ENCODE measurements at places on chromosomes 1 and 21. TPM values are rescaled to one million over a fixed set of nuclear protein-coding genes. Genes with fewer than 3 reads are reported as not detected.

RBP7 gene
- polyA plus RNA-seq: 21.1 TPM

PAX7 gene
- polyA plus RNA-seq: not detected

ZSWIM5 gene
- 7.6 TPM for polyA plus RNA-seq

DNA sequence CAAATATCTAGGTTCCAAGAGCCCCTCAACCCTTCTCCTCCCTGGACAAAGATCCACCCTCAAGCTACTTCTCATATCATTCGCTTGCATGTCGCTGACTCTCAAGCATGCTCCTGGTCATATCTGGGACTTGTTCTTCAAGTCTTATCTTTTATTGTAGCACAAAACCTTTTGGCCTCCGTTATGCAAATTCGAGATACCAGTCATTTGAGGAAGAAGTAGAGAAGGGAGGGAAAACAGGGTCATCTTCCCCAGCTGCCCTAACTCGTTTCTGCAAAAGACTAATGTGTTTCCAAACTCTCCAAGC is 63.8 kb upstream of the ETS2 start:
- DNase-seq: no peak

DNA sequence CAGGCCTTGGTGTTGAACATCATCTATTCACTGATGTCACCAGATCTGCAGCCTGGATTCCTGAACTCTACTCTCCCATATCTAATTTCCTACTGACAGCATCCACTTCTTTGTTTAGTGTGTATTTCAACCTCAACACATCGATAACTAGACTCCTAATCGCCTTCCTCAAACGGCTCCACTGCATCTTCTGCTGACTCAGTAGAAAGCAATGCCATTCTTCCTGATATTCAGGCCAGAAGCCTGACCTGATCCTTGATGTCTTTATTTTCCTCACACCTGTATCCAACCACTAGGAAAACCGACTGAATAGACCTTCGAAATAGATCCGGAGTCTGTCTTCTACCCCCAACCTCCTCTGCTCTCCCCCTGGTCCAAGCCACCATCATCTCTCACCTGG is 466.9 kb downstream of the PCP4 start:
- no peak for DNase-seq

DNA sequence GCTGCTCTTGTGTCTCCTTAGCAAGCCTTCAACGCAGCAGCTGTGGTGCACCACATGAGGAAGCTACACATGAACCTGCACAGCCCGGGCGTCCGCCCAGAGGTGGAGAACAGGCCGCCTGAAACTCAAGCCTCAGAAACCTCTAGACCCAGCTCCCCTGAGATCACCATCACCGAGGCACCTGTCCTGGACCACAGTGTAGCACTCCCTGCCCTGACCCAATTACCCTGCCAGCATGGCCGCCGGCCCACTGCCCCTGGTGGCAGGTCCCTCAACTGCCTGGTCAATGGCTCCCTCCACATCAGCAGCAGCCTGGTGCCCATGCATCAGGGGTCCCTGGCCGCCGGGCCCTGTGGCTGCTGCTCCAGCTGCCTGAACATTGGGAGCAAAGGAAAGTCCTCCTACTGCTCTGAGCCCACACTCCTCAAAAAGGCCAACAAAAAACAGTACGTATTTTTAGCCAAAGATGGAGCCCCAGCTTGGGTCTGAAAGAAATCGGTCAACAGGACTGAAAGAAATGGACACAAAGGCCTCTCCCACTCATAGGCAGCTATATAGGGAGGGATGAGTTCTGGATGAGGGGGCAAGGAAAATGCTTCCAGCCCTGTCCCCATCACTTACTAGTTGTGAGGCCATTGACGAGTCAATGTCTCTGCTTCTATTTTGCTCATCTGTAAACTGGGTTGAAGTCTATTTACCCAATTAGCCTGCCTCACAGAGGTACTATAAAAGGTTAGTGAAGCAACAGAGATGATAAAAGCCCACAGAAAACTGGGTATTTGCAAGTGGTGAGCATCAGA is 28.5 kb downstream of the CAMK1G start:
- no peak for DNase-seq

- no peak for DNase-seq
Measured at GRCh38 chr1:212452323-212453155, 19.8 kb downstream of the NENF start.

- DNase-seq: no peak
Measured at GRCh38 chr1:110205591-110206155, 4.4 kb upstream of the KCNC4 start.

GRCh38 chr1:223628233-223629125 is 37.0 kb downstream of the CAPN8 start:
- DNase-seq: no peak

GRCh38 chr1:180633057-180634056 is 1.5 kb downstream of the XPR1 start:
- DNase-seq: no peak

GRCh38 chr1:197152662-197153061 is 6.2 kb upstream of the ASPM start:
- DNase-seq: no peak

DNA sequence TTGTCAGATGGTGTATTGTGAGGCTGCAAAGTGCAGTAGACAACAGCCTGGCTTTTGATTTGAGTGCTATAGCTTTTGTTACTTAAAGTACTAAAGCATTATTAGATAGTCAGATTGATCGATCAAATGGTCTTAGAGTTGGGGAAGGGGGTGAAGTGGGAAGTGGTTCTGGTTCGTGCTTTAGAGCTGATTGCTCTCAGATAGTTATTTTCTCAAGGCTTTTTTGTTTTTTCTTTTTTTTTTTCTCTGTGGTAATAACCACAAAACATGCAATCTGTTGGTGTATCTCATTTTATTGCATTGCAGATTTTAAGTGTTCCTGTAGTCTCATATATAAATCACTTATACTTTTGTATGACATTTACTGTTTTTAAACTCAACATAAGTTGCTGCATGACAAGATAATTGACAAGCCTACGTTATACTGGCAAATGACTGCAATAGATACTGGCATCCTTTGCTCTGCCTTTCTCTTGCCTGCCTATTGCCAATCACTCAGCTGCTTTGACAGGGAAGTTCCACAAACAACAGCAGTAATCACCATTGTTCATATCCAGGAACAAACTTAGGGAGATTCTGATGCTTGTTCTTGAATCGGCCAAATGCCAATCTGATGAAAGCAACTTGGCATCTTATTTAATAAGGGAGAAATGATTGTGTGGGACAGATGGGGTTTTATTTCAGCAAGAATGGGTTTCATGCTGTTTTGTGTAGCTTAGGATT is 125.0 kb upstream of the B3GALT2 start:
- DNase-seq: no peak

DNA sequence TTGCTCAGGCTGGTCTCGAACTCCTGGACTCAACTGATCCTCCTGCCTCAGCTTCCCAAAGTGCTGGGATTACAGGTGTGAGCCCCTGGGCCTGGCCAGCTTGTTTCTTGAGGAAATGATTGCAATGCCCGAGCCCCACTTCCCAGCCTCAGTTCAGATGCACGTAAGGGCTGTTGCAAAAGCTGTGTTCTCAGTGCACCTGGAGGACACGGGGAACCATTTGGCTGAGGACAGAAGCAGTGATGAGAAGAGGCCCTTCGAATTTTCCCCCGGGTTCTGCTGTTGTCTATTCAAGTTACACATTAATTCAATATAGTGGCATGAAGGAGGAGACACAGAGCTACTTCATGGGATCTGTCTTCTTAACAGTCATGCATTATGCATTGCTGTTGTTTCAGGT is 78.8 kb upstream of the WDR26 start:
- DNase-seq: no peak

DNA sequence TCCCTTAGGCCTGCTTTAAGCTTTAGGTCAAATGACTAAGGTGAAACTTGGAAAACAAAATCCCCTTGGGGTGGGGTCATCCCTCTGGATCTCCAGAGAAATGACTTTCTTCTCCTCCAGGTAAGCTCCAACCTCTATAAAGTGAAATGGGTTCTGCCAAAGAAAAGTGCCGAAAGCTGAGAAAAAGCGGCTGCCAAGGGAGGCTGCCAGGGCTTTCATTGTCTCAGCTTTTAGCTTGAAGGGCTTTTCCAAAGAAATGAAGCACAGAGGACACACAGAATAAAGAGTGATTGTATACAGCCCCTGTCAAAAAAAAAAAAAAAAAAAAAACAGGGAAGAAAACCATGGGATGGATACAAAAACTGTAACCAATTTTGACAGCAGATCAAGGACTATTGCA is 126.9 kb downstream of the TGFBR3 start:
- DNase-seq: no peak

GRCh38 chr1:169924829-169925228 is 31.1 kb upstream of the SCYL3 start:
- DNase-seq: no peak

DNA sequence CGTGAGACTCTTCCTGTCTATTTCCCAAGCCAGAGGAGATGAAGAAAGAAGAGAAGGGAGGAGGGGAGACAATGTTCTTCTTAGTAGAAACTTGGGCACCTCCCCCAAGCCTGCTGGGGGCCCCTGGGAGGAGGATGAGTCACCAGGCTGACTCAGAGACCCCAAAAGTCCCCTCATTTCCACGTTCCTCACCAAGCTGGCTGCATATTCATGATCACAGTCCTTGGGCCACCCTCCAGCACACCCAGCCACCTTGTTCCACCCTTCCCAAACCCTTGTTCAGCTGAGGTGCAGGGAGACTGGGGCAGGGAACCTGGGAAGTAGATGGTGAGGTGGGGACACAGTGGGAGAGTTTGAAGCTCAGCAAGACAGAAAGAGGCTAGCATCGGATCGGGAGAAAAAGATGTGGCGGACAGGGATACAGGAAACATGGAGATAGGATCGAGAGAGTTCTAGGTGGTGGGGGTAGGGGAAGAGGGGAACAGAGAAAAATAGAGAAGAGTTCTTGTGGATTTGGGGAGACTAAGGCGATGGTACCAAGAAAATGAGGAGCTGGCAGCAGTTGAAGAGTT is 712 bp downstream of the RAB13 start:
- DNase-seq: no peak

GRCh38 chr1:20983297-20983889 is 193.3 kb downstream of the EIF4G3 start:
- no peak for DNase-seq

DNA sequence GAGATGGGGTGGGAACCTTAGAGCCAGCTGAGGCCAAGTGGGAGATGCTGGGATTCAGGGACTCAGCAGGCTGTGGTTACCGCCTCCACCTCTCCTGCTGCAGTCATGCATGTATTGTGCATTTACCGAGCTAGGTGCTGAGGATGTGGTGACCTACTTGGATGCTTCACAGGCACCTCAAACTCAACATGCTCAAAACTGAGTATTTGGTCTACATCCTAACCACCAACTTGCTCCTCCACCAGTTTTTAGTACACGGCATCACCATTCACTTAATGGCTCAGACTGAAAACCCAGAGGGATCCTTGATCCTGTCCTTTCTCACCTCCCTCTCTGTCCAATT is 5.6 kb downstream of the CHRNB2 start:
- no peak for DNase-seq

DNA sequence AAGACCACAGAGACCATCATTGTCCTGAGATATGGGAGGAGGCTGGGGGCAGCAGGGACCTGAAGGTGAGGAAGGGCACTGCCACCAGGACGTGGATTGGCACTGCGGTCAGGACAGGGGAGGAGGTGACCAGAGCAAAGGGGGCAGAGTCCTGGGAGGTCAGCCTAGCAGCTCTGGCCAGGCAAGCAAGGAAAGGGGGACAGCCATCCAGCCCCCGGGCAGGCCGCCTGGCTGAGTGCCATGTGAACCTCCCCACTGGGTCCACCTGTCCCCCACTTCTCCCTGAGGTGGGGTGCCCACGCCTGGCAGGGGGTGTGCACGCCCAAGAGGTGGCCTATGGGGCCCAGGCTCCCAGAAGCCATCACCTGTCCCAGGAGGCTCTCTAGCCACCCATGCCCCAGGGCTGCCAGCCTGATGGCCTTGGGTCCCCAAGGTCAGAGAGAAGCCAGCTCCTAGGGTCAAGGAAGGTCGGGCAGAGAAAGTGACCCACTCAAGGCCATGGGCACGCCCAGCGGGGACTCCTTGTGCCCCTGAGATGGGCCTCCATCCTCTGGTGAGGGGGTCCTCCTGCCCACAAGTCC is 17.6 kb upstream of the PTTG1IP start:
- no peak for DNase-seq

Measured in left renal cortex interstitium (tissue), 4 donors.